ENCODE measurements at places on chromosomes 5 and 9.

DNA sequence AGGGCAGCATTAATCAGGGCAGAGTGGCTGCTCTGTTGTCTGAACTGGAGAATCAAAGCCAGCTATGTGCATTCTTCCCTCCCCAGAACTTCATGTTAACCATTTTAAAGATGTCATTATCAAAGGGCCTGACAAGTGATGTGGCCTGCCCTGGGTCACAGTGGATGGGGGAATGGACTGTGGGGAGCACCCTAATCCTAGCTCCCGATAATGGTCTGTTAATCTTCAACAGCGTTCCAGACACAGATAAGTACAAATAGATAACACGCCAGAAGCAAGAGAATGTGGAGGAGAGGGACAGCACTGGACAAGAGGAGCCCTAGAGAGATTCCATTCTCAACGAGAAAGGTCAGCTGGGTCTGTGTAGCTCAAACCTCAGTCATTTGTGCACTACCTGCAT, 77.5 kb downstream of the DPYSL3 start:
- DNase-seq = no peak

GRCh38 chr5:73899055-73899454, 273.1 kb downstream of the ARHGEF28 start:
- no peak for DNase-seq

GRCh38 chr9:138022121-138022741, 144.6 kb downstream of the CACNA1B start:
- DNase-seq = no peak

DNA sequence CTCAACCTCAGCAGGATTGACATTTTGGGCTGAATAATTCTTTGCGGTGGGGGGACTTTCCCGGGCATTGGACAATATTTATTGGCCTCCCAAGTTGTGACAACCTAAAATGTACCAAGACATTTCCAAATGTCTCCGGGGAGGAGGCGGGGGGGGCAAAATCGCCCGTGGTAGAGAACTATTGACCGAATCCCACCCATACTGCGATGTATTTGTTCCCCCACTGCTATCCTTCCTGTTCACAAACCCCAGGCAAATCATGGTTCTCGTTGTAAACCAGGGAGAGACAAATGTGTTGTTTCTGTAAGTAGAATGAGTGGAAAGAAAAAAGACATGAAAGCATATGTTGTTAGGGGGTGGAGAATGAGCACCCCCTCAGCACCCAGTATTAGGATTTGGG, 141.9 kb downstream of the PSAT1 start:
- no peak for DNase-seq

- DNase-seq = no peak
Measured at GRCh38 chr9:4020755-4021296, 279.0 kb downstream of the GLIS3 start.

DNA sequence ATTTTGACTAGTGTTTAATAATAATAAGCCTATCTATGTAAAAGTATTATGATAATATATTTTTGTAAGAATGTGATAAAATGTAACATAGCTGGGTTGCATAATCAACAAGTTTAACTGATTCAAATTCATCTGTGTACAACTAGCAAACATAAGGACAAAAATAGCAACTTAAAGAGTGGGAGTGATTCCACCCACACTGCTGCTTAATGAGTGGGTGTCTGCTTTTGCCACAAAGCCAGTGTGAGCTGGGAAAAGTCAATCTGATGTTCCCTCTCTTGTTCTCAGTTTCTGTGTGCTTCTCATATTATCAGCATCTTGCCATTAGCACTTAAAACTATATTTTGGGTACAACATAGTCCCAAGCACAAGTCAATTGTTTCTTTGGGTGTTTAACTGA, 111.1 kb upstream of the DPYSL3 start:
- DNase-seq = no peak

- DNase-seq = no peak
Measured at GRCh38 chr5:135435467-135436330, 11.4 kb downstream of the DCANP1 start.

DNA sequence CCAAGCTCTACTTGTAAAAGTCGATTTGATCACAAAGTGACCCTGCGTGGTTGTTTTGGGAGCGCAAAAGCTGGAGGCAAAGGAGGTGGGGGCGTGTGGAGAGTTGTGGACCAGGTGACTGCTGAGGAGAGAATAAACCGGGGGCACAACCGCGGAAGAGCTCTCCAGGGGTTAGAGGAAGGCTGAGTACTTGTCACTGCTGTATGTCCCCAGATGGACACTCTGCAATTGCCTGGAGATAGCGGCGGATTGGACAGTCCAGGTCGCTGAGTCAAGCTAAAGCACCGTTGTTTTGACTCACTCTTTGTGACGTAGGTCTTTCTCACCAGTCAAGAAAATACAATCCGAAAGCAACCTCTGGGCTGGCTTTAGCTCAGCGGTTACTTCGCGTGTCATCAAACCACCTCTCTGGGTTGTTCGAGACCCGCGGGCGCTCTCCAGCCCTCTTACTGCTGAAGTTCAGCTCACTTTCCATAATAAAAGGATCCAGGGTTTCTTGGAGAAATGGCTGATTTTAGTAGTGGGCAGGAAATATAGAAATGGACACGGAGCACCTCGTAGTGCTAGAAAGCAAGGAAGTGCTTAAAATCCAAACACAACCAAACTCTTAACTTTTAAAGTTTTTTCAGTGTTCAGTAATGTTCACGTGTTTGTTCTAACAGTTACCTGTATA, 25.7 kb downstream of the ZMAT2 start:
- DNase-seq = peak; percentile 70

GRCh38 chr9:7811677-7812076, 12.1 kb upstream of the DMAC1 start:
- DNase-seq = no peak

DNA sequence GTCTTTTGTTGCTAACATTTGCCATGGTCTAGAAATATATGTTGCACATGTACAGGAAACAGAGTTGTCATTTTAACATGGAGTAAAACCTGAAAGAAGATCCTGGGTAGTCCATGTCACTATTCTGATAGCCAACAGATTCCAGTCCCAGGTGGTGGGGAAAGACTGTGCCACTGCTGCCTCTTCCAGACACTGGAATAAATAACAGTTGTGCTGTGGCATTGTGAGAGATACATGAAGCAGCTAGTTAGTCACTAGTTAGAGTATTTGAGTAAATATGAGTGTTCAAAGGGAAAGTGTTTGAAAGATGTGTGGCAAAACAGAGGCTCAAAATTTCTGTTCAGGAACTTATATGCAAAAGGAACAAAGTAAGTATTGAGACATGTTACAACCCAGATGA, 1408.3 kb downstream of the EFNA5 start:
- no peak for DNase-seq

DNA sequence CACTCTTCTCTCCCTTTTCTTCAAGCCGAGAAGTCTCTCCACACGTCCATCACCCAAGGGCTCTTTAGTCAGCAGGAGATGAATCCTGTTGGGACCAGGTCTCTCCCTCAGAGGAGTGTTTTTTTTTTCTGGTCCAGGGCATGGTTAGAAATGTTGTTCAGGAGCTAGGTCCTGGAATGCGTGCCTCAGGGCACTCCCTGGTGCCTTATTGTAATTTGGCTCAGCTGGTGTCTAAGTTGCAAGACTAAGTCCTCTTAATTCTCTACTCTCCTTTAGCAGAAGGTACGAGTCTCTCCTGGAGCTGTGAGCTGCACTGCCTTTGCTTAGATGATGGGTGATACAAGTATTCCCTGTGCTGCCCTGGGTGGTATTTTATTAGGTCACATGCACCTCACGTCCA, 111.9 kb downstream of the CNTLN start:
- DNase-seq = no peak

- peak; percentile 35 for DNase-seq
Measured at GRCh38 chr5:138068742-138069600, 14.9 kb upstream of the WNT8A start.

DNA sequence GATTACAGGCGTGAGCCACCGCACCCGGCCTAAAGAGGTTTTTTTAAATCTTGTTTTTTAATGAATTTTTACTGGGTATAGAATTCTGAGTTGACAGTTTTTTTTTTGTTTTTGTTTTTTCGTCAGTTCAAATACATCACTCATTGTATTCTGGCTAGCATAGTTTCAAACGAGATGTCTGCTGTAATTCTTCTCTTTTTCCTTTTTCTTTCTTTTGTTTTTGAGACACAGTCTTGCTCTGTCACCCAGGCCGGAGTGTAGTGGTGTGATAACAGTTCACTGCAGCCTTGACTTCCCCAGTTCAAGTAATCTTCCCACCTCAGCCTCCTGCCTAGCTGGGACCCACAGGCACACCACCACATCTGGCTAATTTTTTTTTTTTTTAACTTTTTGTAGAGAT, 2.2 kb upstream of the PRRT1B start:
- DNase-seq = no peak

GRCh38 chr9:123131258-123131657, 97.8 kb downstream of the GPR21 start:
- no peak for DNase-seq

GRCh38 chr5:141363952-141364660, at the start of gene PCDHGA5:
PCDHGA5 (plus strand) TSS chr5:141364162; CDS start chr5:141364331, 169 bp downstream.
- no peak for DNase-seq

DNA sequence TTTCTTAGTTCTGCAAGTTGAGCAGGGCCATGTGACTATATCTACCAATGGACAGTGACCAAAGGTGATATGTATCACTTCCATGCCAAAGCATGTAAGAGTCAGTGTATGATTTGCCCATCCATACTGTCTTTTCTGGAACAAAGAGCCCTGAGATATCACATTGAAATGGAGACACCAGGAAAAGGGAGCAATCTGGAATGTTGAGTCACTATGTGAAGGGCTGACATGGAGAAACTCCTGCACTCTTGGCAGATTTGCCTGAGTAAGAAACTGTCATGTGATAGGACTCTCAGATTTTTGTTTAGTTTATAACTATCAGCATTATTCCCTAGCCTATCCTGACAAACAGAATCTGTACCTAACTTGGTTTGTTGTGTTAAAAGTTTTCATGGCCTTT, 29.8 kb upstream of the TMEM161B start:
- no peak for DNase-seq

DNA sequence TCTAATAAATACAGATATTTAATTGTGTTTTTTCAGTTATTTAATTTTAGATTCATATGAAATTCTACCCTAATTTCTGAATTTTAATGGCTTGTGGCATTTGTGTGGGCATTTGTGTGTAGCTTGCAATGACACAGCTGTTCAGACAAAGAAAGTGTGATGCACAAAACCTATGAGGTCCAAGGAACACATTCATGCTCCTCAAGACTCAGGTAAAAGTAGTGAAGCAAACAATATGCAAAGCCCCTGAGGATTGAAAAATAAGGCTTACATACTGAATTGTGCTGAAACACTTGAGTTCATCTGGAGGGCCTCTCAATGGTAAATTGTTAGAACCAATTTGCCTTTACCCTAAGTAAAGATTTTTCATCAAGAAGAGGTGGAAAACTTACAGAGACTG, 28.1 kb downstream of the IL7R start:
- no peak for DNase-seq

- no peak for DNase-seq
Measured at GRCh38 chr5:32628049-32628844, 42.9 kb downstream of the SUB1 start.

DNA sequence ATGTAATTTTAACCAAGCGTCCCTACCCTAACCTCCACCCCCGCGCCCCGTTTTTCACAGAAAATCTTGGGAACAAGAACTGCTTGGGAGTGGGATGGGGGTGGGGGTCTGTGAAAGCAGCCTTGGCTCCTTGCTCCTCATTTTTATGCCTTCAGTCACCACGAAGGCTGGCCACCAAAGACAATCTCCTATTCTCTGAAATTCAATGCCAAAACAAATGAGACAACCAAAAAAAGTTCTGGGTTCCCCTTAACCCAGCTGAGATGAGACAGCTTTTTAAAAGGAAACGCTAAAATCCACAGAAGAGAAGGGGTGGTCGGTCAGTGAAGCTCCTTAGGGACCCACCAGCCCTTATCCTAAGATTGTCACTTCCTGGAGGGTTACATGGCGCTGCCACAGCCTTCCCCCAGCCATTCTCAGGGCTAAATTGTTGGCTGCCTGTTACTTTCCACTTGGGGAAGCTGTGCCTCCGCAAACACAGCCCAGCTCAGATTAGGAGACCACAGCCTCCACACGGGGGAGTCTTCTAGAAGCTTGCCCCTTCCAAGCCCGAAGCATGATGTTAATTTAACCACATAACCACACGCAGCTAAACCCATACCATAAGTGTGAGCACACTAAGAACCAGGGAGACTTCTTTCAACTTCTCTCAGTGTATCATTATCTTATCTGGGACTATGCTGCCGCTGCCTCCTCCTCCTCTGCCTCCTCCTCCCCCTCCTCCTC, 136.3 kb downstream of the FOXD1 start:
- DNase-seq = peak; percentile 15

DNA sequence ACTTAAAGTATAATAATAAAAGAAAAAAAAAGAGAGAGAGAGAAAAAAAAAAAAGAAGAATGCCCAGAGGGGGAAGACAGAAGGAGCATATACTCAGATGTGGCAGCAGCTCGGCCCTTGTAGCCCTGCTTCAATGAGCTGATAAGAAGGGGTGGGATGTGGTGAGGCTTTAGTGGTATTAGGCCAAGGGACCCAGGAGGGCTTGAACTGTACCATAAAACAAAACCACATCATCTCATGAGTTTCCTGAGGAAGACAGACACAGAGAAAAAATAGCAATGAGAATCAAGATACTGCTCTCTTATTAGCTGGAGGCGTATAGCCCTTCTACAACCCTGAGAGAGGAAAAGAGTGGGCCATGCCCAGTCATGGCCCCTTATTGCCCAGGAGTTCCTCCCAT, 72.8 kb downstream of the SLC1A1 start:
- DNase-seq = no peak

GRCh38 chr9:133031130-133031422, 279 bp downstream of the GTF3C5 start:
- DNase-seq = no peak

GRCh38 chr5:177453852-177454396, 7.3 kb downstream of the PRR7 start:
- DNase-seq = no peak

DNA sequence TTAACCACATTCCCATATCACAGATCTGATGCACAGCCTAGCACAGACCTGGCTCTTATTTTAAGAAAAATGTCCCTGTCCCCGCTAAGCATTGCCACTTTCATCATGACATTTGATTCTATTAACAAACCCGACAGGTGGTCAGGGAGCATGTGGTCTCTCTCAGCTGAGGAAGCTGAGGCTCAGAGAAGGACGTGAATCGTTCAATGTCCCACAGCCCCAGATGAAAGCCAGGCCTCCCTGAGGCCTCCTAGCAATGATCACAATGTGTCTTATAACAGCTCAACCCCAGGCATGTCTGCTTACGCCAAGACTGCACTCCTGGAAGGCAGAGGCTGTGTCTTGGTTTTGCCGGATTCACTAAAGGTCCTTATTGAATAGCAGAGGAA, 10.4 kb upstream of the CRB2 start:
- DNase-seq = no peak

- DNase-seq = no peak
Measured at GRCh38 chr9:133090187-133090586, 28.4 kb downstream of the CEL start.

- DNase-seq = no peak
Measured at GRCh38 chr9:71001780-71002386, 119.5 kb downstream of the TRPM3 start.

GRCh38 chr5:147169399-147169798, 65.4 kb upstream of the STK32A start:
- no peak for DNase-seq
